ENCODE measurements at places on chromosomes 2 and 18.

DNA sequence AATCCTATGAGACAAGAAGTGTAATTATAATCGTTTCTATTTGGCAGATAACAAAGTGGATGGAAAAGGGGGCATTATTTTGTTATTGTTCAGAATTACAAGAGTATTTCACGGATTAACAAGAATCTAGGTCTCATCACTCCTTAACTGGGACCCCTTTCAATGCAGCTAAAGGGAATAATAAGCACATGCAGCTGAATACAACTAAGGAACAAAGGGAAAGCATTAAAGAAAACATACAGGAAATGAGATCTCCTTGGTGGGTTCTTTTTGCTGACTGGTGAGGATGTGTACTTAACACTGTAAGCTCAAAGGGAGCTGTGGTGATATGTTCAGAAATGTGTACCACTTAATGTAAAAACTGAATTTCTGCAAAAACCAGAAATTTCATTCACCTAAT is 140.5 kb upstream of the WDSUB1 start:
- peaks cover 6% of the 10 kb centered on the region for H3K36me3 ChIP-seq
- H3K4me3 ChIP-seq, result no peak overlapping the region
- no peaks in the 10 kb centered on the region for H3K27me3 ChIP-seq
- no peak overlapping the region for H3K27ac ChIP-seq

DNA sequence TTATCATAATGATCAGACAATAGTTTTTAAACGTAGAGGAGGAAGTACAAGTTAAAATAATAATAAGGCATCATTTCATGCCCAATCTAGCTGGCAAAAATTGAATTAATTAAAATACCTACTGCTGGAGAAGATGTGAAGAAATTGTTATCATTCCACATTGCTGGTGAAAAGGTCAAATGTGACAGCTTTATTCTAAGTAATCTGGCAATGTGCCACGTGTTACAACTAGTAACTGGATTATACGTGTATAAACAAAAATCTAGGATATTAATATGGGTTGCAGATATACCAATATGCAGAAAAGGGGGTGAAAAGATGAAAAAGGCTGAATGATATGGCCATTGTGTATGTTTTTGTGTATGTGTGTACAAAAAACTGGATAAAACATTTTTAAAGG is 32.4 kb downstream of the SMAD2 start:
- H3K27me3 ChIP-seq, result no peaks in the 10 kb centered on the region
- H3K4me3 ChIP-seq, result no peak overlapping the region
- H3K4me1 ChIP-seq, result no peaks in the 10 kb centered on the region

GRCh38 chr2:203077451-203077850 is 62.8 kb downstream of the NBEAL1 start:
- no peaks in the 10 kb centered on the region for H3K27me3 ChIP-seq
- DNase-seq, result no peak
- peaks cover 10% of the 10 kb centered on the region for H3K36me3 ChIP-seq
- no peaks in the 10 kb centered on the region for H3K4me1 ChIP-seq
- no peak overlapping the region for H3K27ac ChIP-seq
- H3K4me3 ChIP-seq, result no peak overlapping the region

DNA sequence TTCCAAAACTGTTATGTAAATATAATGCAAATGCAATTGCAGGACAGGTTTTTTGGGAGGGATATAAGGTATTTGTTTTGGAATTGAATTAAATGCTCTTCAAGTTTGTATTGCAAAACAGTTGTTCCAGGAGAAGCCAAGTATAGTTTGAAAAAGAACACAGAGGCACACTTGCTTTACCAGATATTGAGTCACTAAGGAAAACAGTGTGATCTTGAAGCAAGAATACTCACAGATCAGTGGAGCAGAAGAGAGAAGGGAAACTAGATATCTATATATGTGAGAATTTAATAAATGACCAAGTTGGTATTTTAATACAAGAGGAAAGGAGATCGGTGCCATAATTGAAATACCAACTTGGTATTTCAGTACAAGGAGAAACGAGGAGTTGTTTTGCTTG is 178.9 kb downstream of the CAPN13 start:
- no peak for DNase-seq
- no peak overlapping the region for H3K27ac ChIP-seq
- no peak overlapping the region for H3K4me3 ChIP-seq
- H3K4me1 ChIP-seq, result no peaks in the 10 kb centered on the region
- no peaks in the 10 kb centered on the region for H3K36me3 ChIP-seq
